ENCODE measurements at places on chromosomes 12 and 14.

DNA sequence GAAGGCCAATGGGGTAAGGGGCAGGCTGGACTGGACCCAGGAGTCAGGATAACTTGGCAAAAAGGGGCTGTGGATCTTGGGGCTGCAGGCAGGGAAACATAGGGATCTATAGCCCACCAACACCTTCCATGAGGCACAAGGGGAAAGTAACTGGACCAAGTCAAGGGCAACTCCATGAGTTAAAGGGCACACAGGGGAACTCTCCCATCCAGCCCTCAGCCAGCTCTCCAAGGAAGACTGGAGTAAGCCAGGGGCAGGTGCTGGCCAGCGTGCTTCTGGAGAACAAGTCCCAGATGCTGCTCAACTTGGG is 31.3 kb upstream of the ZFP36L1 start:
- no peak for DNase-seq

GRCh38 chr12:52245259-52245961 is 12.4 kb downstream of the KRT7 start:
- DNase-seq: no peak

GRCh38 chr12:108211157-108211556 is 82.1 kb downstream of the WSCD2 start:
- DNase-seq: no peak

DNA sequence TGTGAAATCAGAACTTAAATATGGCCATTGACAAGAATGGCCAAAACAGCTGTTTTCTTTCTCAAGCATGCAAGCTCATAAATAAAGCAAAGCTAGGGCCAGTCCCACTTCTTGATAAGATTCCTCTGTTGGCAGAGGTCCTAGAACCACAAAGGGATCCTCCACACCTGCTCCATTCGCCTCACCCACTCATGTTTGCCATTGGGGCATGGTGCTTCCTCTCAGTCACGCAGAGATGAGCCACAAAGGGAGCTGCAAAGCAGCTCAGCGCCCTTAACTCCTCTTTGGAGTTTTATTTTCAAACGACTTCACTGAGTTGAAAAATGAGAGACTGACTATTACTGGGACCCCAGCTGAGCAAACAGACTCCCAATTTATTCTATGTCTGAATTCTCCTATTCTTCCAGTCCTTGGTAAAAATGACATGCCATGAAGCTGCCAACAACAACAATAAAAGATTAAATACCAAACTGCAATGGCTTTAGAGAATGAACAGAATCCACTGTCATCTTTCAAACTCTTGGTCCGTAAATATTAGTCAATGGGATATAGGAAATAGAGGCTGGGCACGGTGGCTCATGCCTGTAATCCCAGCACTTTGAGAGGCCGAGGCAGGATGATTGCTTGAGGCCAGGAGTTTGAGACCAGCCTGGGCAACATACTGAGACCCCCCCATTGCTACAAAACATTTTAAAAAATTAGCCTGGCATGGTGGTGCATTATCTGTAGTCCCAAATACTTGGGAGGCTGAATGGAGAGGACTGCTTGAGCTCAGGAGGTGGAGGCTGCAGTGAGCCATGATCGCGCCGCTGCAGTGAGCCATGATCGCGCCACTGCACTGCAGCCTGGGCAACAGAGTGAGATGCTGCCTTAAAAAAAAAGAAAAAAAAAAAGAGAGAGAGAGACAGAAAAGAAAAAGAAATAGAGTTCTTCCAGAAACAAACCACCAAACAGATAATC is 16.4 kb downstream of the MANSC1 start:
- no peak for DNase-seq

- no peak for DNase-seq
These were observed 11.4 kb upstream of the FOS start for GRCh38 chr14:75267141-75267721.

- no peak for DNase-seq
These were observed 2.1 kb downstream of the OR6C70 start for GRCh38 chr12:55467836-55468235.

GRCh38 chr12:31231611-31232360 is 94.2 kb downstream of the SINHCAF start:
- DNase-seq: no peak

DNA sequence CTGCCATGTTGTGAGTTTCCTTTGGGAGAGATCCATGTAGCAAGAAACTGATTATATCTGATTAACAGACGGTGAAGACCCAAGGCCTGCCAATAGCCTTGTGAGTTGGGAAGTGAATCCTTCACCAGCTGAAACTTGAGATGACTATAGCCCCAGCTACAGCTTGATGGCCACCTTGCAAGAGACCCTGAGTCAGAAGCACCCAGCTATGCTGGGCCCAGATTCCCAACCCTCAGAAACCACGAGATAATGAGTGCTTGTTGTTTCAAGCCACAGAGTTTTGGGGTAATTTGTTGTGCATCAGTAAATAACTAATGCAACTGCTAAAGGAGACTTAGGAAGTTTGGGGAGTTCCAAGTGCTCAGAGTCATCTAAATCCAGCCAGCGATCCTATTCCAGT is 80.3 kb downstream of the AVPR1A start:
- DNase-seq: no peak

DNA sequence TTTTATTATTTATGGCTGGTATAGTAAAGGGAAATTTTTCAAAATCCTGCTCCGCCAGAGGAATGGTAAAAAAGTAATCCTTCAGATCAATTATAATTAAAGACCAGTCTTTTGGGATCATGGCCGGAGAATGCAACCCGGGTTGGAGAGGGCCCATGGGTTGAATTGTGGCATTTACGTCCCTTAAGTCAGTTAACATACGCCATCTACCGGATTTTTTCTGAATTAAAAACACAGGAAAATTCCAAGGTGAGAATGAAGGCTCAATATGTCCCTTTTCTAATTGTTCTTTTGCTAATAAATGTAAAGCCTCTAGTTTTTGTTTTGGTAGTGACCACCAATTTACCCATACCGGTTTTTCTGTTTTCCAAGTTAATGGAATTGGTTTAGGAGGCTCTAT is 602.8 kb downstream of the ALG10 start:
- no peak for DNase-seq

GRCh38 chr12:85130646-85131045 is 94.5 kb downstream of the LRRIQ1 start:
- DNase-seq: no peak

DNA sequence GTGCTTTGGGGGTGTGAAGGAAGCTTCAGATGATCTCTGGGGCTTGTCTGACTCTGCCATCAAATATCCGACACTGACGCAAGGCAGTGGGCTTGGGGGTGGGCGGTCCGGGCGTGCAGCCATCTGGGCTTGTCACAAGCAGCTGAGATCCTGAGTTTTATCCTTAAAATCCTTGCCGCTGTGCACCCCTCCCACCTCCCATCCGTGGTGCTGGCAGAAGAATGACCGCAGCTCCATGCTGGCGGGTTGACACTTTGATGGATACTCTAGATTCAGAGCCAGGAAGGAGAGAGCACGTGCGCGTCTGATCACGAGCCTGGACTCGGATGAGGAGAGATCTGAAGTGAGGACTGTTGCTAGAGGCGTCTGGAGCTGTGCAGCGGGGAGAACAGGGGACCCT is 3.0 kb downstream of the ZFYVE21 start:
- no peak for DNase-seq

DNA sequence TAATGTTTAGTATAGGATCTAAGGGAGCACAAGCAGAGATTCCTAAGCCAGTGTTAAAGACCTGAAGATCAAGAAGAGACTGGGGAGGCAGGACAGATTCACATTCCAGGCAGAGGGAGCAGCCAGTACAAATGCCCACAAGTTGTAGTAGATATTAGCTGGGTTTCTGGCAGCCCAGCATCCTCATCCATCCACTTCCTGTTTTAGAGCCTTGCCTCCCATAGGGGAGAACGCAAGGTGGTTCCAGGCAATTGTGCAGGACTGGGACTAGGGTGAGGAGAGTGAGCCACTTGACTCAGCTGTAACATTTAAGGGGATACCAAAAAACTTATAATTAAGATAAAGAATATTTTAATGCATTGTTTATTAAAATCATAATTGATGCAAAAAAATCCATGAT is 71.3 kb upstream of the PSMA6 start:
- DNase-seq: no peak

All from T-helper 9 cell (primary cell).